ENCODE measurements at places on chromosomes 5 and 9.

DNA sequence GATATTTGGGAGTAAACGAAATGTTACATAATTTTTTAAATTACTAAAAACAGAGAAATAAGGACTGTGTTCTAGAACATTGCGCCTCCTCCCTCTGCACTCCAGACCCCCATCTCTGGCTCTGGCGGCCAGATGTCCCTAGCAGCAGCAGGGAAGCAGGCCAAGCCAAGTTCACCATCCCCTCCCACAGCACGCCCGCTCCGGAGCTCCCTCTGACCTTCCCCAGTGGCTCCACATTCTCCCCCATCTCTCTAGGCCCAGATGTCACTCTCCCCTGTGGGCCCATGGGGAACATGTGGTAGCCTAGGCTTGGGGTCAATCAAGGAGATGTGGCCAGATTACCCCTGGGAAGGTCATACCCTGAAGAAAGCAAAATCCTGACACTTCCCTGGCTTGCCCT lies 6.3 kb upstream of the WNK2 start:
- H3K36me3 ChIP-seq: no peaks in the 10 kb centered on the region
- no peaks in the 10 kb centered on the region for H3K4me1 ChIP-seq
- peaks cover 22% of the 10 kb centered on the region for H3K27me3 ChIP-seq
- DNase-seq: no peak
- no peak overlapping the region for H3K27ac ChIP-seq

DNA sequence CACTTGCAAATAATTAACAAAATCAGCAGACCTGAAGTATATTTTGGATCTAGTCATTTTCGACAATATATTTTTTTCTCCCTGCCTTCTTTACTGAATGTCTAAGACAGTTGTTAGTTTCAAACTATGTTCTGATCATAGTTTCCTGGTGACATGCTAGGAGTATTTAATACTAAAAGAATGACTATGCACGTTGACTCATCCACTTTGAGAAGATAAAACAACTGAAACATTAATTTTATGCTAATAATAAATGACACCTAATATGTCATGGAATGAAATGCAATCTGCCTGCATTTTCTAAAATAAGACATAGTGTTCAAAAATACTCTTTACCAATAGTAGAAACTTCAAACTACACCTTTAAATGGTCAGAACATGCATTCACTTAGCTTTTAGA lies 2123.7 kb upstream of the C9orf72 start:
- no peak overlapping the region for H3K27ac ChIP-seq
- no peaks in the 10 kb centered on the region for H3K36me3 ChIP-seq
- DNase-seq: no peak
- H3K4me3 ChIP-seq: no peak overlapping the region

GRCh38 chr5:133870661-133871060 lies 97.8 kb downstream of the C5orf15 start:
- H3K4me1 ChIP-seq: no peaks in the 10 kb centered on the region
- H3K36me3 ChIP-seq: no peaks in the 10 kb centered on the region
- no peak overlapping the region for H3K4me3 ChIP-seq
- H3K27me3 ChIP-seq: no peaks in the 10 kb centered on the region
- peak; percentile 18 for DNase-seq

DNA sequence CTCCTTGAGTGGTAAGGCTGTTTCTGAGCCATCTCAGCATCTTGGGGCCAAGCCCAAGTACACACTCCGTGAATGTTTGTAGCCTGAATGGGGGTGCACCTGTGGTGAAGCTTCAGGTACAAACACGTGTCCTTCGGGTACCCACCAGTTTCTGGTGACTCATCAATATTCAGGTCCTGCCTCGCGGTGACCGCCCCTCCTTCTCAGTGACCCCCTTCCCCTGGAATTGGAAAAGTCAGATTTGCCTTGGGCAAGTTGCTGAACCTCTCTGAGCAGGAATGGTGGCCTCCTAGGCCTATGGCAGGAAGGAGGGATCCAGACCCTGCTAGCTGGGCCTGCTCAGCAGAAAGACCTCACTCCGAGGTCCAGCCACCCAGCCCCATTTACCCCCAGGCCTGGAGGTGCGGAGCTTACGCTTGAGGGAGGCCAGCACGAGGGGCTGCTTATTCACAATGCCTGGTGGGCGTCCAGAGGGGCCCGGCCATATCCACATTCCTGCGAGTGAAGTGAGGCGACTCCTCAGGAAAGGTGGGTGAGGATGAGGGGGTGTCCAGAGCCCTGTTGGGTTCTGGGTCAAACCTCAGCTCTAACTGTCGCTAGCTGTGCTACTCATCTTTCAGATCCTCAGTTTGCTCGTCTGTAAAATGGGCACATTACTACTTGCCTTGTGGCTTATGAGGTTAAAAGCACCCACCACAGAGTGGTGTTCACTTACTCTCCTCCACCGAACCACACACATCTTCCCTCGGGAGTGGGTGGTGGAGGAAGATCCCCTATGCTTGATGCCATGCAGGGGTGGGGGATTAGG lies 7.0 kb downstream of the ADGRD2 start:
- no peak overlapping the region for H3K27ac ChIP-seq
- DNase-seq: no peak
- no peaks in the 10 kb centered on the region for H3K4me1 ChIP-seq
- H3K27me3 ChIP-seq: peaks cover 4% of the 10 kb centered on the region
- H3K36me3 ChIP-seq: no peaks in the 10 kb centered on the region
- no peak overlapping the region for H3K4me3 ChIP-seq

GRCh38 chr5:43110606-43111170 lies 10.0 kb upstream of the ZNF131 start:
- H3K27me3 ChIP-seq: no peaks in the 10 kb centered on the region
- no peak overlapping the region for H3K27ac ChIP-seq
- no peak overlapping the region for H3K4me3 ChIP-seq
- no peak for DNase-seq

- DNase-seq: no peak
- no peak overlapping the region for H3K27ac ChIP-seq
- H3K27me3 ChIP-seq: no peaks in the 10 kb centered on the region
- H3K4me1 ChIP-seq: no peaks in the 10 kb centered on the region
- H3K4me3 ChIP-seq: no peak overlapping the region
Measured at GRCh38 chr9:126062158-126062886, 264.3 kb upstream of the MVB12B start.

- no peak overlapping the region for H3K4me3 ChIP-seq
- H3K27ac ChIP-seq: no peak overlapping the region
- H3K27me3 ChIP-seq: peaks cover 2% of the 10 kb centered on the region
- H3K36me3 ChIP-seq: peaks cover 3% of the 10 kb centered on the region
Measured at GRCh38 chr9:112844771-112845542, 45.7 kb downstream of the SLC46A2 start.

DNA sequence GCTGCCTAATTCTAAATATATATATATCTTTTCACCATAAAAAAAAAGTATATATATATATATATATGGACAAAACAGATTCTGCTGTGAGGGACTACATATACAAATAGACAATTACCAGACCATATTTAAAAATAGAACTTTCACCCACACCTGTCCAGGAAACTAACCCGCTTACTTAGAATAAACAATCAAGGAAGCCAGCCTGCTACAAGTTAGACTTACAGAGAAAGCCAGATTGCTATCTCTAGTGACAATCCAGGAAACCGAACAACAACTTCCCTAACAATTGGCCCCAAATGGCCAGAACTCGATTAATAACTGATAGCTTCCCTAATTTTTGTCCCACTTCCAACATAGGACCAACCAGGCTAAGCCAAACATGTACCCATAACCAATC lies 5.9 kb downstream of the GLDC start:
- no peaks in the 10 kb centered on the region for H3K4me1 ChIP-seq
- H3K27ac ChIP-seq: no peak overlapping the region
- DNase-seq: no peak
- no peaks in the 10 kb centered on the region for H3K36me3 ChIP-seq

DNA sequence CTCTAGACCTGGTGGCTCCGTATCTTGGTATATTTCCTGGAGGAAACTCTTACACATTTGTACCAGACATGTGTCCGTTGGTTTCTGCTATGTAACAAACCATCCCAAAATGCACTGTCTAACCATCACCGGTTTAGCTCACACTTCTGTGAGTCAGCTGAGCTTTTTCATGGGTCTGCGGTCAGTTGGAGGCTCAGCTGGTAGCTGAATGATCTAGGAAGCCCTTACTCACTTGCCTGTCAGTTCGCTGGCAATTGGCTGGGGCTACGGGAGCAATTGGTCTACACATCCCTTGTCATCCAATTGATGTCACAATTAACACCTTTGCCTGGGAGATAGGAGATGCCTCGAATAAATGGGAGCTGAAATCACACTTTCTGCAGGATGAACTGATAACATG lies 11.6 kb upstream of the WHRN start:
- H3K27ac ChIP-seq: no peak overlapping the region
- no peak overlapping the region for H3K4me3 ChIP-seq
- no peak for DNase-seq
- H3K36me3 ChIP-seq: no peaks in the 10 kb centered on the region
- peaks cover 8% of the 10 kb centered on the region for H3K4me1 ChIP-seq

DNA sequence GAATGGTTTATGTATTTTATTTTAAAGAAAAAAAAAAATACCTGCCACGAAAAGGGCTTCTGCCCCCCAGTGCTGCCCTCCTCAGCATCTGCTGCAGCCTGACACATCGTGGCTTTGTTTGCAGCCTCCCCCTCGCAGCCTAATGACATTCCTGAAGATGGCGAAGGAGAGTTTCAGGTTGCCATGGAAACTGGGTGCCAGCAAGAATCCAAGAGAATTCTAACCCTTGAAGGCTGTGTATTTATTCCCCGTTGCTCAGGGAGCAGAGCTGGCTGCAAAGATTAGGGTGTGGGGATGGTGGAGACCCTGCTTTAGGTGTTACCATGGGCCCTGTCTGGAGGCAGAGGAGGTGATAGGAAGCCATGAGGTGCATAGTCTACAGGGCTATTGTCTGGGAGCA lies 126.6 kb downstream of the NSG2 start:
- no peaks in the 10 kb centered on the region for H3K4me1 ChIP-seq
- no peak overlapping the region for H3K4me3 ChIP-seq
- no peak for DNase-seq

DNA sequence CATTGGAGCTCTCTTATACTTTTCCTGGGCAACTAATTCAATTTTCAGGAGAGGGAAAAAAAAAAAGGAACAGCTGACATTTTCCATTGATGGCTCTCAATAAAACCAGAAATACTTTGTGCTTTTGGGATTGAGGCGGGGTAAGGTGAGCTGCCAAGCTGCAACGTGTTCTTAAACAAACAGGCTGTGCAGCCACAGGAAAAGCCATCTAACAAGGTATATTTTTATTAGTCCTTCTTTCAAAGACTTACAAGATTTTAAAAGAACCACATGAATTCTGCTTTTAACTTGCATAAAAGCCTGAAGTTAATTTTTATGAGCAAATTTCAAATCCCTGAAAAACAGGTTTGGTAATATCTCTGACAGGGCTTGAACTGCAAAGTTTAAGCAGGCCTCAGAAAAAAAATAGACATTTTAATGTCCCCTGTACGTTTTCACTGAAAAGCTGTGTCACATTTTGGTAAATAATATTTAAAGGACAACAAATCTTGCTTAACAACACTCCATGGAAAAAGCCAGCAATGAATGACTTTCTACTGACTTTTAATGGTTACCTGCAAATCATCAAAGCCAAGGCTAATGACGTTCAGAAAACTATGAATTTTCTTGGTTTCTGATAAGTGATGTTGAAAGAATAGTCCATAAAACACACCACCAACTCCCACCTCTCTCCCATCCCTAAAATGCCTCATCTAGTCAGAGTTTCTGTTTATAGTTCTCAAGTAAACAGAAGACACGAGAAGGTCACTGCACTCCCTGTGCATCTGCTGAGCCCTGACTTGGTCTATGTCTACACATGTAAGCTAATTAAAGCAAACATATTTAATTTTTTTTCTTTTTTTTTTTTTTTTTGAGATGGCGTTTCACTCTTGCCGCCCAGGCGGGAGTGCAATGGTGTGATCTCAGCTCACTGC lies 433.6 kb downstream of the PIK3R1 start:
- H3K4me3 ChIP-seq: no peak overlapping the region
- H3K27ac ChIP-seq: no peak overlapping the region
- no peaks in the 10 kb centered on the region for H3K27me3 ChIP-seq
- H3K4me1 ChIP-seq: no peaks in the 10 kb centered on the region
- no peak for DNase-seq

GRCh38 chr5:144531188-144531587 lies 360.5 kb downstream of the KCTD16 start:
- H3K27ac ChIP-seq: no peak overlapping the region
- no peaks in the 10 kb centered on the region for H3K27me3 ChIP-seq
- DNase-seq: no peak
- no peak overlapping the region for H3K4me3 ChIP-seq
- no peaks in the 10 kb centered on the region for H3K36me3 ChIP-seq

DNA sequence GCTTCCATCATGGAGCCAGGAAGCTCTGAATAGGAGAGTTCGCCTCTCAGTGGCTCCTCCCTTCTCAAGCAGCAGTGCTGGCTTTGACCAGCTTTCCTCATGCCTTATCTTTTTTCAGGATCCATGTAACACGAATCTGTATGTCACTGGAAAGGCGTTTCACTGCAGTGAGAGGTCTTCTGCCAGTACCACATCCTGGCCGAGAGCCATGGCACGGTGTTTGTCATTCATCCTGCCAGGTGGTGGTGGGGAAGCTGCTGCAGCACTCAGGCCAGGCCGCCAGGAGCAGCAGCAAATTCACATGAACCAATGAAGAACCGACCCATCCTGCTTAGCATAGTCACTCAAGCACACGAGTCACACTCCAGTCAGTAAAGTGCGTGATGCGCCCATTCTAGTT lies 179.0 kb downstream of the FANCC start:
- H3K4me1 ChIP-seq: no peaks in the 10 kb centered on the region
- no peak overlapping the region for H3K4me3 ChIP-seq
- H3K27me3 ChIP-seq: no peaks in the 10 kb centered on the region
- H3K36me3 ChIP-seq: no peaks in the 10 kb centered on the region
- peak; percentile 56 for DNase-seq
- no peak overlapping the region for H3K27ac ChIP-seq

GRCh38 chr5:147688656-147689356 lies 93.7 kb downstream of the JAKMIP2 start:
- H3K4me3 ChIP-seq: no peak overlapping the region
- no peak overlapping the region for H3K27ac ChIP-seq
- no peaks in the 10 kb centered on the region for H3K27me3 ChIP-seq
- no peak for DNase-seq
- peaks cover 2% of the 10 kb centered on the region for H3K36me3 ChIP-seq
